AG04449 (cell line): ENCODE measurements at places on chromosomes 13 and 19.

DNA sequence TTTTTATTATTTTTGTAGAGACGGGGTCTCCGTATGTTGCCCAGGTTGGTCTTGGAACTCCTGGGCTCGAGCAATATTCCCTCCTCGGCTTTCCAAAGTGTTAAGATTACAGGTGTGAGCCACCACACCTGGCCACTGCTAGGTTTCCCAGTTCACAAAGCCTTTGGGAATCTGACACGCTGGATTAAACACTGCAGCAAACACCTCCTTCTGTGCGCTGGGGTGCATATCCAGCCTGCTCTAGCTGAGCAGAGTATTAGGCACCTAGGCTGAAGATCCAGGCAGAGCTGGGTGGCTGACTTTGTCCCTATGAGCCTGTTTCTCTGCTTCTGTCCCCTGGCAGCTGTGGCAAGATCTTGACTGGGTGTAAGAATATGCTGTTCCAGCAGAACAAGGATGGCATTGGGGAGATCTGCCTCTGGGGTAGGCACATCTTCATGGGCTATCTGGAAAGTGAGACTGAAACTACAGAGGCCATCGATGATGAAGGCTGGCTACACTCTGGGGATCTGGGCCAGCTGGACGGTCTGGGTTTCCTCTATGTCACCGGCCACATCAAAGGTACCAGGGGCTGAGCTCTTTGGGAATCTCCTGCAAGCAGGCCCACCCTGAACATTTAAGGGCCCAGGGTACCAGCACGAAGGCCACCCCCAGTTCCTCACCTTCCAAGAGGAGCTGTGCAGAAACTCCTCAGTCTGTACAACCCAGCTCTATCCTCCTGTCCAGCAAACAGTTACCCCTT is 49.8 kb downstream of the ACSBG2 start:
- no peak for DNase-seq

GRCh38 chr13:25988661-25989060 is 63.2 kb downstream of the SHISA2 start:
- DNase-seq: no peak

- no peak for DNase-seq
Measured at GRCh38 chr13:113143466-113144254, 14.8 kb upstream of the PROZ start.

DNA sequence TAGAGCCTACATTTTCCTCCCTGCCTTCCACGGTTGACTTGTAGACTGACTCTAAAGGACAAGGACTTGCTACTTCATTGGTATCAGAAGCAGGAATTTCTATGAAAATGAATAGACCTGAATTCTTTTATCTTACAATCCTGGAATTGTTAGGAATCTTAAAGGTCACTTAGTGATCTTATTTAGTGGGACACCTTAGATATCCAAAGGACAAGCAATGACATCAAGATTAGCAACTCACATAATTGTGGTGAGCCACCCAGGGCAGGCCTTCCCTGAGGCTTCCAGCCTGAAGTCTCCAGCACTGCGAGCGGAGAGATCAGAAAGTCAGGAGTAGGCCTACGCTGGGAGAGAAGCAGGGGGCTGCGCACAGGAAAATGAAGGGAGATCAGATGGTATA is 37.8 kb downstream of the KLF5 start:
- no peak for DNase-seq

DNA sequence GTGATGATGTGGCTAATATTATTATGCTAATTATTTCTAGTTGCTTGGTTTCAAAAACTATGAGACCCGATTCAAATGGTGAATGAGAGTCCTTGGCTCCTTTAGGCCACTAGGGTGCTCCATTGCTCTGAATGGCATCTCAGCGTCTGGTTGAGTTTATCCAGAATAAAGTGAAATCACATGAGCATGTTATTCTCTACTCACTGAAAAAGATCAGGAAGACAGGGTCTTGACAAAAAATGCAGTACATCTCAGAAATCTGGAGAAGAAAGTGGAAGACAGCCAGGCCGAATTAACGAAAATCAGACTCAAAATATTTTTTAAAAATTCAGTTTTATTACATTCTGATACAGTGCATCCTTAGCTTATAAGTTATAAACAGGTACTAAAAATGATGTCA is 516.2 kb downstream of the MYO16 start:
- DNase-seq: no peak
